Stimulated activated CD8-positive, alpha-beta memory T cell treated with anti-CD3 and anti-CD28 coated beads, Interleukin-4, amount 100 ng/mL, for 4 hours (primary cell): ENCODE measurements at places on chromosomes 4 and X.
A peak's percentile ranks its signal among the peaks of the same experiment; 100 is the strongest.

GRCh38 chrX:113384628-113385027, 544.0 kb upstream of the AMOT start:
- no peak for DNase-seq

GRCh38 chrX:103584596-103584995, 719 bp upstream of the TCEAL4 start:
- no peak for DNase-seq

GRCh38 chr4:182478475-182478874, 235.3 kb downstream of the TENM3 start:
- no peak for DNase-seq

- peak; percentile 1 for DNase-seq
Measured at GRCh38 chrX:9885150-9885549, 82.0 kb upstream of the CLDN34 start.

- DNase-seq, result no peak
Measured at GRCh38 chr4:95532305-95532704, 16.5 kb downstream of the UNC5C start.

DNA sequence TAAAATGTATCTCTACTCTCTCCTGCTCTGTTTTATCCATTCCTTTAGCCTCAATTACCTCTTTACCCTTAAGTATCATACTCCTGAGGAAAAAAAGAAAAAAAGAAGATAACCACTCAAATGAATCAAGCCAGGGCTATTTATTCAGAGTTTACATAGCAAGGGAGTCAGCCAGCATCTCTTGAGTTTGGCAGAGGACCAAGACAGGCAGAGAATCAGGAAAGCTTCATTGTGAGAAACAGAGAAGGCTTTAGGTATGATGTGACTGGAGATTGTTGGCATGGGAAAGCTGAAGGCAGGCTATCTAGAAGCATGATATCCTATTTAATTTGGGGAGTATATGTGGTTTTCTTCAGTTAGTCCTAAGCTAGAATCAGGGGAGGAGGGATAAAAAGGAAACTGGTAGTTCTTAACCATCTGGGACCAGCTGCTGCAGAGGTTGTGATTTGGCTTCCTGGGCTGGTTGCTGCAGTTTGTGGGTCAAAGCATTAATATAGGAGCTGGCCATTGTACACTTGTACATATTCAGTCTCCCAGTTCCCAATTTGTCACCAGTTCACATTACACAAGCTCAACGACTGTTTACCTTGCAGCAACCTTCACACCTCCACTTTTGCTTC, 11.2 kb downstream of the APELA start:
- DNase-seq, result no peak

DNA sequence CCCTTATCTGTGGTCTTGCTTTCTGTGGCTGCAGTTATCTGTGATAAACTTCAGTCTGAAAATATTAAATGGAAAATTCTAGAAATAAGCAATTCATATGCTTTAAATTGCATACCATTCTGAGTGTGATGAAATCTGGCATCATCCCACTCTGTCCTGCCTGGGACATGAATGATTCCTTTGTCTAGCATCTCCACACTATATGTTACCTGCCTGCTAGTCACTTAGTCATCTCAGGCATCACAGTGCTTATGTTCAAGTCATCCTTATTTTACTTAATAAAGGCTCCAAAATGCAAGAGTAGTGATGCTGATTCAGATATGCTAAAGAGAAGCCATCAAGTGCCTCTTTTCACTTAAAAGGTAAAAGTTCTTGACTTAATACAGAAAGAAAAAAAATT, 14.3 kb upstream of the RAB9B start:
- DNase-seq, result no peak

DNA sequence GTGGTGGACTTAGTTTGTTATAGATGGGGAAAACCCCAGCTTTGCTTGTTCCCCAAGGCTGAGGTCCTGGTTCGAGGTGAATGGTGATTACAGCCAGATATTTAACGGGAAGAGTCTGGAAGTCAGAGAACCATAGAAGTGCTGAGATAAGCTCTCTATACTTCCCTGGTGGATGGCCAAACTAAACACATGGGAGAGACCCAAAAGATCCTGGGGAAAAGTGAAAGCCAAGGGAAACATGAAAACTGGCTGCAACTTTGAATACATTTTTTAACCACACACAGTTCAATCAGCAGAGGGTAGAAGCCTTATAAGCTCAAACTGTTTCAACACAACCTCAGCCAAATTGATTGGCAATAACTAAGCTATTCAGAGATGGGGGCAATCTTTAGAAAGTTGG, 29.3 kb upstream of the SRPX start:
- DNase-seq, result no peak

GRCh38 chrX:72130762-72131250, 909 bp downstream of the RTL5 start:
- no peak for DNase-seq
